ENCODE measurements at places on chromosomes 16 and 17.

DNA sequence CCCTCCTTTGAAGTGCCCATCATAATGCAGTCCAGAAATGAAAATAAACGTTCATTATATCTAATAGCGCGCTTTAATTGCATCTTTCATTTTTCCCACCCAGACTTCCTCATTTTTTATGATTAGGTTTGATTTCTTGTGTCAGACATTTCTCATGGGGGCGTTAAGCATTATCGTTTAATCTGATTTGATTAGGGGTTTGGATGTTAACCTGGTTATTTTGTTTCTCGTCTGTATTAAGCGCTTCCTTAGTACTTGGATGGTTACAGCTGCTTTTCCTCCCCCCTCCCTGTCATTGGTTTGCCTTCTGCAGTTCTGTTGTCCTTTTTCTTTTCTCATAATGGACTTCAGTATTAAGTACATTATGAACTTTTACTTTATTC, 540 bp downstream of the MFSD11 start:
- DNase-seq, result peak; percentile 29

GRCh38 chr17:49213399-49213798, 2.9 kb downstream of the ABI3 start:
- DNase-seq, result no peak

DNA sequence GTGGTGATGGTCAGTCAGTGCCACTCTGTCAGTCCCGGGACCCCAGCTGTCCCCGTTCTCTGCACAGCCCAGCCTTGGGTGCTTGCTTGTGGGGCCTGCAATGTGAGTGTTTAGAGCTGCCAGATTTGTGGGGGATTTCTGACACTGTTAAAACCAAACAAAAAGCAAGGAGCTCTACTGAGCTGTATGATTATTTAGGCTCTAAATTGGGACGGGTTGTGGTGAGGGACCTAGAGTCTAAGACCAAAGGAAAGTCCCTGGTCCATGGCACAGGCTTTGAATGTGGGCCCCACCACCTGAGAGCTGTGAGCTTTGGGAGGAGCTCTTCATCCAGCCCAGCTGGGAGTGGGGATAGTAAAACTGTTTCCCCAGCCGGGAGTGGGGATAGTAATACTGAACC, 63.3 kb downstream of the KSR1 start:
- DNase-seq, result no peak

GRCh38 chr17:75840799-75841164, 3.4 kb downstream of the UNC13D start:
- DNase-seq, result no peak

- DNase-seq, result no peak
Measured at GRCh38 chr16:85359147-85359822, 247.0 kb upstream of the CIBAR2 start.

DNA sequence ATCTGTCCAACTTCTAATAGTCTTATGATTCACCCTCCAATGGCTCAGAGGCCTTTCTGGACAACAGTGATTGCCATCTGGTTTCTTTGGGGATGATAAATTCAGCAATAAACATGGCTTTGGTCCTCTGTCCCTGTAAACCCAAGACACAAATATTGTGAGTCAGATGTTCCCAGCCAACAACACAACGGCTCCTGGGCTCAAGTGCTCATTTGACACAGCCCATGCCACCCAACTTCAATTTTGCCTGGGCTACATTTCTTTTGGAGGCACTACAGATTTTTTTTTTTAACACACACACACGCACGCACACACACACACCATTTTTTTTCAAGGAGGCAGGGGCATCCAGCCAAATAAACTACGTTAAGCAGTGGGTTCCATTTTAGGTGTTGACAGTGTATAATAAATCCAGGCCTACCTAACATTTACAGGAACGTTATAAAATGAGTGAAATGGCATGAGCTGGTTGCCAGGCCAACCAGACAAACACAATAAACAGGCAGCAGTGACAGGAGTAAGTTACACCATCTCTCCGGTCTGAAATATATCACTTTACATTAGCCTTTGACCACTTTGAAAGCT, 939.9 kb upstream of the SOX9 start:
- no peak for DNase-seq

- DNase-seq, result no peak
Measured at GRCh38 chr17:35641032-35641431, 53.9 kb downstream of the AP2B1 start.

- DNase-seq, result no peak
Measured at GRCh38 chr17:48294806-48295361, 135.1 kb downstream of the SKAP1 start.

DNA sequence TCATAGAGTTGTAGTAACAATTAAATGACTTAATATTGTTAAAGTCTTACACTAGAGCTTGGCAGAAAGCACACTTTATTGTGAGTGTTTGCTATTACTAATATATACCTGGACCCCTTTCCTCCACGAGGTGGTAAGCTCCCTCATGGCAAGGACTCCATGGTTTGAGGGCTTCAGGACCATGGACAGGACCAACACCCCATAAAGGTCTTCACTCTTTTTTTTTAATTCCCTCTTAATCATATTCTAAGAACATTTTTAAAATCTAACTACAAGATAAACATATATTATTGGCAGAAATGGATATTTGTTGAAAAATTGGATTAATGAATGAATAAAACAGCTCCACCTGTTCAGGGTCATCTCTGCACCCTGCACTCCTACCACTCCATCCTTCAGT, 154.5 kb downstream of the CBLN1 start:
- peak; percentile 0 for DNase-seq

- DNase-seq, result no peak
Measured at GRCh38 chr17:14209215-14209614, 27.4 kb downstream of the CDRT15 start.

DNA sequence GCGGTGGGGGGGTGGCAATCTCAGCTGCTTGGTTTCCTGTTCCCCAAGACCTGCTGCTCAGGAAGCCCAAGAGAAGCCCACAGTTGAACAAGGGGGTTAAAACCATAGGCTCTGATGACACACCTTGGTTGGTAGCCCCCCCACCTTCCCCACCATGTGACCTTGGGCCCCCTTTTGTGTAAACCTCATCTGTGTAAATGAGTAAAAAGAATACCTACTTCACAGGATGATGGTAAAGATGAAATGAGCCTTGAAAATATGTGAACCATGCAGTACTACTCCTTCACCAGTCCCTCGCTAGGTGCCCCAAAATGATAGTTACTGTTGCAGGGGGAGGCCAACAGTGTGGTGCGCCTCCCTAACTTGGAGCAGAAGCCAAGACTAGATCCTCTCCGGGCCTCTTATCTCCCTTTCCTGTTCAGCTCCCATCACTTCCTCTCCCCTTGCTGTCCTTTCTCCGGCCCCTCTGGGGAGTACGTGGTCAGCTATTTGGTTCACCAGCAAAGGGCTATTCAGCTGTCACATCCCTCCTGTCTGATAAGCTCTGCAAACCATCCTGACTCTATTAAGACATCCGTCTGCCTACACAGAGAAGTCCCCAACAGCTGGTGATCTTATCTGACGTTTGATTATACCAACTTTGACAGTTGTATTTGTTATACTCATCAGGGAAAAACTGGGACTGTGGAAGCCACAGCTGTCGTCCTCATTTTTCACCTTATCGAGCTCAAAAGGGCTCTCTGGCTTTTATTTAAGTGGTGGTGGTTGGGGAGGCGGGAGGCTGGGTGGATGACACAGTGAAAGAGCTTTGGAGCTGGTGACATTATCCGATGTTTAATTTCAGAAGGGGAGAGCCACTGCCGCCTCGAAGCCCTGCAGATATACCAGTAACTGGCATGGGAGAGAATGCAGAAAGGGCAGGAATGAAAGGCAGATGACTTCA, 19.9 kb downstream of the DCAKD start:
- peak; percentile 45 for DNase-seq

GRCh38 chr17:74833501-74834377, 25.9 kb downstream of the GRIN2C start:
- DNase-seq, result peak; percentile 88

DNA sequence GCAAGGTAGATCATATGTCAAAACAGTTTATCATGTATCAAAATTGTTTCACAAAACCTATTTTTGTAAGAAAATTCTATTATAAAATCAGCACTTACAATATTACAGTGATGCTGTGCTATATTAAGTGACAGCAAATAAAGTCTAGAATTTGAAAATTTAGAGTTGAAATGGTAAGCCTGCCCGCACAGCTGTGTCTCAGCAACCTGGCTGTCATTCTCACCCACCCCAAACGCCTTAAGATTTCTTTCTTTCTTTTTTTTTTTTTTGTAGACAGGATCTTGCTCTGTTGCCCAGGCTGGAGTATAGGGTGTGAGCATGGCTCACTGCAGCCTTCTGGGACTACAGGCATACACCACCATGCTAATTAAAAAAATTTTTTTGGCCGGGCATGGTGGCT, 26.8 kb downstream of the CDK5R1 start:
- no peak for DNase-seq

- DNase-seq, result peak; percentile 39
Measured at GRCh38 chr16:68283801-68284598, 19.7 kb downstream of the SLC7A6 start.

DNA sequence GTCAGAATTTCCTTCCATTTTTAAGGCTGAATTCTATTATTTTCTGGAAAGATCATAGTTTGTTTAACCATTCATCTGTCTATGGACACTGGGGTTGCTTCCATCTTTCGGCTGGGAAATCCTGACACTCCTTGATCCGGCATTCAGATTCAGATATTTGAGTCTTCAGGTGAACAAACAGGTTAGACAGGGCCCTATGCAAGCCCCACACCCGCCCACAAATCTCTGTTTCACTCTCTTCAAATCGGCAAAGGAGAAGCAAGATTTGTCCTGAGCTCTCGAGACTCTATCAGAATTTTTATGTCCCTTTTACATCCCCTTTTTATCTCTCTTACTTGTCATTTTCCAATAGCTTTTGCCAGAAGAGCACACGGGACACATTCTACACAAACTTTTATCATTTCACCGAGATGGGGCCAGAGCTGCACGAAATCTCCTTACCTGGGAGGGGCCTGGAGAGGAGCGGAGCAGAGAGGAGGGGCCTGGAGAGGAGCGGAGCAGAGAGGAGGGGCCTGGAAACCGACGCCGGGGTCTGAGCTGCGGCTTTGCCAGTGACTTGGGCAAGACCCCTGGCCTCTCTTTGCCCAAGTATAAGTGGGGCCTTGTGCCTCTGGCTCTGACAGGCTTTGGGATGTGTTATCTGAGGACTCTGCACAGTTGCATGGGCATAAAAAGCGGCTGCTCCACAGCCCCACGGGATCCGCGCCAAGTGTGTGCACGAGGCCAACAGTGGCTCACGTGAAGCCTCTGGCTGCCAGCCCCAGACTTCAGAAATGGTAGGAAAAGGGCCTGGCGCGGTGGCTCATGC, 54.3 kb upstream of the RBFOX3 start:
- DNase-seq, result no peak

DNA sequence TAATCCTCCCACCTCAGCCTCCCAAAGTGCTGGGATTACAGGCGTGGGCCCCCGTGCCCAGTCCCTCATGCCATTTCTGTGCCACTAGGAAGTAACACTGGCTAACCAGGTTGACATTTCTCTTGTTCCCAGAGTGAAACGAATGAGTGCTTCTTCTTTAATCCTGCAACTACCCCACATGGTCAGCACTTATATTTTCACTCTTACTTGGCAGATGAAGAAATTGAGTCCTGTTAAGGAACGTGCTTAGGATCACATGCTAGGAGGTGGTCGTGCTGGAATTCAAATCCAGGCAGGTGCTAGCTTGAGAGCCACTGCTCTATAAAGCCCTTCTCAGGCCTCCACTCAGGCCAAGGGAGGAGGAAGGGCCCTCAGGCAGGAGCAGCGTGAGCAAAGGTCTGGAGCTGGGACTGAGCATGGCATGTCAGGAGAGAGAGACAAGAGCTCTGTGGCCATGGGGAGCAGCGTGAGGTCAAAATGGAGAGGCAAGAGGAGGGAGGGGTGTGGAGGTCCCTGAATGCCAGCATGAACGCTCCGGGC, 18.5 kb upstream of the RMI2 start:
- DNase-seq, result no peak

- DNase-seq, result no peak
Measured at GRCh38 chr16:65062736-65063583, 58.9 kb downstream of the CDH11 start.

DNA sequence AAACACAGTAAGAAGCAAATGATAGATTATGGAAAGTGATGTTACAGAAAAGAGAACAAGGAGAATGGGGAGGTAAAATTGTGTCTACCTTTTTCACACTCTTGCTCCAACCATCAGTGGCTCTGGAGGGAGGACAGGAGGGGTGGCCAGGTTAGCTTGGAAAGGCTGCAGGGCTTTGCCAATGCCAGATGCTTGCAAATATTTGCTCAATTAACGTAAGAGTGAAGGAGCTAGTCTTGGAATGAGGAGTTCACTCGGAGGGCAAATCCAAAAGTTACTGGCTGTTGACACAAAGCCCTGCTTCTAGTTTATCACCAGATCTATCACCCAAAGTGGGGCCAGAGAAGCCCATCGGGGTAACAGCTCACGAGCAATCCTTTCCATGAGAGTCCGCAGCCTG, 7.4 kb upstream of the TNRC6C start:
- no peak for DNase-seq

DNA sequence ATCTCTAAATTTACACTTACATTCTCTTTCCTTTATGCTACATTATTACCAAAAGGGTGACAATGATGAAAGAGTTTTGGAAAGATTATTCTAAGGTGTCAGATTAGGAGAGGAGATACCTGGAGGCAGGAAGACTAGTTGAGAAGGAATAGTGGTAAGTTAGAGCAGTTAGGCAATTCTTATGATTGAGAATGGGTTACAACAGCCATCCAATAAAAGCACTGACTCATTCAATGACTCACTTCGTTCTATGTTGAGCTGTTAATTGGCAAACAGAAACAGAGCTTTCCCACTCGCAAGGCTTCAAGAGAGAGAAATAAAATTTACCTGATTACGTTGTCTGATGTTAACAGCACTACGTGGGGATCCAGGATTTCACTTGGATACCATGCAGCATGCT, 5.8 kb downstream of the NUP88 start:
- DNase-seq, result no peak

- DNase-seq, result no peak
Measured at GRCh38 chr16:69880640-69881133, 70.4 kb upstream of the CLEC18A start.

DNA sequence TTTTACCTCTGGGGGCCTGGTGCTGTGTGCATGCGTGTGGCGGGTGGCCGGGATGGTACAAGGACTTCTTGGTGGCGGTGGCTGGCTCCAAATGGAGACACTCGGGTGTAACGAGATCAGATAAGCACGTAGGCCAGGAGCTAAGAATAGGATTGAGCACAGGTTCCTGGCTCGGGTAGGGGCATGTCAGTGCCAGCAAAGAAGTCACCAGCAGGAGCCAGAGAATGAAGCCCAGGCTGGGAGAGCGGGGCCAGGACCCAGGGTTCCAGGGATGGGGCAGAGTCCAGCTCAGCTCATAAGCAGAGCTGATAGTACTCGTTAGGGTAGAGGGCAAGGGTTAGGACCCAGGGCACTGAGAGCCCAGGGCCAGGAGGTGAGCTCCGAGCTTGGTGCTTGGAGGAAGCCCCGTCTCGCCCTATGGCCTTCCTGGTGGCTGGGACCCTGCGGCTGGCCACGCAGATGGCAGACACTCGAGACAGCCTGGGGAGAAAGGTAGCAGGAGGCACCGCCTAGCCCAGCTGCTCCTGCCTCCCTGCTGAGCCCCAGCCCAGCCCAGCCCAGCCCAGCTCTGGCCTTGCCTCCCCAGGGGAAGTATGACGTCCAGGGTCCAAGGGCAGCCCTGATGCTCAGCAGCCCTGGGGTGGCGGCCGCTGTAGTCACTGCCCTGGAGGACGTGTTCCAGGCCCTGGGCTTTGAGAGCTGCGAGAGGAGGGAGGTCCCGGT, 8.9 kb downstream of the ZNF213 start:
- no peak for DNase-seq

GRCh38 chr16:9499941-9500593, 408.6 kb downstream of the HAPSTR1 start:
- DNase-seq, result no peak

All from KBM-7 (cell line).